ENCODE measurements at places on chromosomes 13 and 19.
A peak's percentile ranks its signal among the peaks of the same experiment; 100 is the strongest.

DNA sequence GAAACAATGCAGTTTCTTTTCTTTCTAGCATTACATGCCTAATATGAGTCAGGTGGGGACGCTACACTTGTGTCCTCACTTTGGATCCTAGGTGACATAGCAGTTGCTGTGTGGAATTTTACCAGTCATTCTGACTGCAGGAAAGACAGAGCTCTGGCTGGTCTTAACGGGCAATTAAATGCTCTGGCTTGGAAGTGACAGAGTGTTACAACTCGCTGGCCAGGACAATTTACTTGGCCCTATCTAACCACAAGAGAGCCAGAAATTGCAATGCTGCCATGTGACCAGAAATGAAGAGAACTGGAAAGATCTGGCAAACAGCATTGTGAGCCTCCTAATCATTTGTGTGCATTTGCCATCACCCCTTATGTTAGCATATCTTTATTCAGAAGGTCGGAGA is 351.1 kb downstream of the DCT start:
- H3K4me1 ChIP-seq, result no peaks in the 10 kb centered on the region
- DNase-seq, result peak; percentile 43
- H3K27ac ChIP-seq, result no peak overlapping the region
- no peak overlapping the region for H3K4me3 ChIP-seq
- no peaks in the 10 kb centered on the region for H3K36me3 ChIP-seq

DNA sequence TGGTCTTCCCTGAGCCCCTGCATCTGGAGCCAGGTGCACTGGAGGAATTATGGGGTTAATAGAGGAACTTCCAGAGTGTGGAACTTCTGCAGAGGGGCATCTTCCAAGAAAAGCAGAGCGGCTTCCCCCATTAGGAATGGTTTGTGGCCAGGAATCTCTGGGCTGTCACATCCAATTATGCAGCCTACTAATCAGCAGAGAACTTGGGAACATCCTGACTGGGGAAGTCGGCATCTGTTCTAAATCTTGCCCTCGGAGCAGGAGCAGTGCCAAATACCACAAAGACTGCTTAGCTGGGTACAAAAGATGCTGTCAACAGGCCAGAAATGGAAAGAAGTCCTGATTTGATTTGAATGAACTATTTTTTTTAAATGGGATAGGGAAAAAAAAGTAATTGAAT is 435.1 kb downstream of the ZNF536 start:
- no peak overlapping the region for H3K27ac ChIP-seq
- H3K27me3 ChIP-seq, result no peaks in the 10 kb centered on the region
- no peaks in the 10 kb centered on the region for H3K36me3 ChIP-seq
- peak; percentile 14 for DNase-seq

- no peak overlapping the region for H3K27ac ChIP-seq
- no peak overlapping the region for H3K4me3 ChIP-seq
- H3K36me3 ChIP-seq, result peaks cover 24% of the 10 kb centered on the region
- H3K4me1 ChIP-seq, result peaks cover 64% of the 10 kb centered on the region
- DNase-seq, result no peak
- H3K27me3 ChIP-seq, result no peaks in the 10 kb centered on the region
Observed at GRCh38 chr19:5032101-5032967, 63.4 kb downstream of the KDM4B start.

- no peaks in the 10 kb centered on the region for H3K36me3 ChIP-seq
- H3K4me1 ChIP-seq, result peaks cover 10% of the 10 kb centered on the region
- no peak overlapping the region for H3K4me3 ChIP-seq
- no peak overlapping the region for H3K27ac ChIP-seq
- no peaks in the 10 kb centered on the region for H3K27me3 ChIP-seq
Observed at GRCh38 chr13:22082030-22082429, 411.2 kb downstream of the FGF9 start.

DNA sequence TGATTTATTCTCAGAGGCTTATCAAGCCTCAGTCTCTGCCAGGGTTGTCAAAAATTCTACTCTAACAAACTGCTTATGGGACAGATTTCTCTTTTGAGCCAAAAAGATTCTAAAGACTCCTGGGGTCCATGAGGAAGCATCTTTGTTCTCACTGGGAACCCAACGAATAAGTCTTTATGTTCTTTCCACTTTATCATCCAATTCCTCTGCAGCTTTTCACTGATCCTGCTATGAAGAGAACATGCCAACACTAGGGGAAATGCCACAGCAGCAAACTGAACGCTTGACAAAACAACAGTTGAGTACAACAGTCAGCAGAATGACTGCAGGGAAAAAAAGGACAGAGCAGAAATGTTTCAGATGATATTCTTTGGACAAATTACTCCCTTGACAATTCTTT is 22.2 kb downstream of the DCLK1 start:
- peaks cover 15% of the 10 kb centered on the region for H3K36me3 ChIP-seq
- peaks cover 2% of the 10 kb centered on the region for H3K4me1 ChIP-seq
- no peak for DNase-seq

DNA sequence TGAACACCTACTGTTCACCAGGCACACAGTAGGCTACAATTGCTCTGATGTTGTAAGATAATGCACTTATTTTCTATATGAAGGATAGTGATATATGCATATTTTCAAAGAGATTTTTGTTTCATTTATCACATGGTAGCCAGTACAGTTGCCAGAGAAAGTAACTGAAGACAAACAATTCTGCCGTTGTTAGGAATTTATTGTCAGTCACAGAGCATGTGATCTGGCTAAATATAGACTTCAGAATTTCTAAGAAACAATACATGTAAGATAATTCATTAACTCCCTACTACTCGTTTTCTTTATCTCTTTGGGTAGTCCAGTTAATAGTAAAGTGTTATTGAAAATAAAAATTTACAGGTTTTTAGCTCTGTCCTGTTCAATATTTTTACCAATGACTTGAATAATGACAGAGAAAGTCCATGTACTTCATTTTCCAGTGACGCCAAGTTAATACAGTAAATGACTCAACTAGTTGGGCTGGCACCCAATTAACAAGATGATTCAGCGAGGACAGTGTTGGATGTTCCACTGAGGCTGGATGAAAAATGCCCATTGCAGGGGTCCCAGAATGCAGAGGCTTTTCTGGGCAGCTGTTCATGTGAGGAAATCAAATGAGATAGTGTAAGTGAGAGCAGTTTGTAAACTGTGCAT is 35.6 kb downstream of the GJA3 start:
- H3K4me3 ChIP-seq, result no peak overlapping the region
- H3K27me3 ChIP-seq, result peaks cover 31% of the 10 kb centered on the region
- no peak overlapping the region for H3K27ac ChIP-seq
- H3K36me3 ChIP-seq, result no peaks in the 10 kb centered on the region

GRCh38 chr19:9757544-9758501 is 10.7 kb downstream of the ZNF846 start:
- no peak for DNase-seq
- H3K4me3 ChIP-seq, result no peak overlapping the region
- peaks cover 29% of the 10 kb centered on the region for H3K36me3 ChIP-seq
- no peaks in the 10 kb centered on the region for H3K27me3 ChIP-seq
- no peak overlapping the region for H3K27ac ChIP-seq

DNA sequence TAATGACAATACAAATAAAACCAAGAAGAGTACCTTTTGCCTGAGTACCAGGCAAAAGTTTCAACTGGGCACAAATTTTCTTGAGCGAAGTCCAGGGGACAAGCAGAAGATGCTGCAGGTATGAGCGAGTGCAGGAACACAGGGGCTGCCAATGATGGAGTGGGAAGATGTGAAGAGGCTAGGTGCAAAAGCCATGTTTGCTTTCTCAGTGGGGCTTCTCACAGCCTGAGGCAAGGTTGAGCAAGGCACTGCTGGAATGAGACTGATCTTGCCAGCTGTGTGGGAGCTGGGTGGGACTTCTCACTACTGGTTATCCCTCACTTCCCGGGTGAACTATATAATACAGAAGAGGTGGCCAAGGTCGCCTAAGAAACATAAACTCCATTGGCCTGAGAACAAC is 1200.7 kb downstream of the SLITRK1 start:
- no peaks in the 10 kb centered on the region for H3K27me3 ChIP-seq
- no peak for DNase-seq
- no peak overlapping the region for H3K27ac ChIP-seq
- H3K4me3 ChIP-seq, result no peak overlapping the region
- H3K36me3 ChIP-seq, result no peaks in the 10 kb centered on the region

DNA sequence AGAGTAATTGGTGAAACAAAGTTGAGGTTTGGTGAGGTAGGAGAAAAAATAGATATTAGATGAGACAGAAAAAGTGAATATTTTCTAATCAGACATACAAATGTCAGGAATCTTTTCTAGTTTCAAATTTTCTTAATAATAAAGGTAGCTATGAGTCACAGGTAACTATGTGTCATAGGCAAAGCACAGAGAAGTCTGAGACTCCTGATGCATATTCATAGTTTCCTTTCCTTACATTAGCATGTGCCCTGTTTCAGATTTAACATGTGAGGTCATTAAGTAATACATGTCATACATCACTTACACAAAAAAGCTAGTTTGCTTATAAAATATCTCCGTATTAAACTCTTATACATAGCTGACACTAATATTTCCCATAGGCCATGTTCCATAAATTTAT is 1141.3 kb upstream of the PCDH20 start:
- DNase-seq, result no peak
- H3K36me3 ChIP-seq, result no peaks in the 10 kb centered on the region
- no peaks in the 10 kb centered on the region for H3K27me3 ChIP-seq
- no peak overlapping the region for H3K27ac ChIP-seq
- H3K4me1 ChIP-seq, result no peaks in the 10 kb centered on the region

DNA sequence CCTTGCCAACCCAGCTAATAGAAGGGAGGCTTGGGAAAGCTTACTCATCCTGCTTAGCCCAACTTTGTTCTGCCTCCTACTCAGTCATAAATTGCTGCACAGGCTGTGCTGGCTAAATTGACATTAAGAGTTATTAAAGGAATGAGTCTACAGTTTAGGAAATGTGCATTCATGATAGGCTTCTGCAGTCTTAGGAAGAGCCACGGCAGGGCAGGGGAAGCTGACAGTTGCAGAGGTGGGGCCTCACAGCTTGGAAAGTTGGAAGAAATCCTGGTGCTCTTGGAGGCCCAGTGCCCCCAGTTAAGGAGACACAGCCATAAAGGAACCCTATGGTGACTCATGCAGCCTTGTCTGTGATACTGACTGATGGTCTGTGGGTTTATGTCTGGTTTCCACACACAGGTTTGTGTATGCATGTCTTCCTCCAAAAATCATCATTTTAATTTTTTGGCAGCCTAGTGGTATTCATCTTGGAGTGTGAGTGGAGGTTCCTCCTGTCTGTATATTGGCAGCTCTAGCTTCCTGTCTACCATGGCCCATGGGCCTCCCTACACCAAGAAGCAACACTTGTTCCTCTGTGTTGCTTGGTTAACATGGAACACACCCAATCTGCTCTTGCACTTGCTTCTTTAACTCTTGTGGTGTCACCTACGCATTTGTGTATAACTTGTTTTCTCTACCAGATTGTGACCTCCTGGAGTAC is 135.0 kb upstream of the KL start:
- H3K36me3 ChIP-seq, result no peaks in the 10 kb centered on the region
- H3K4me3 ChIP-seq, result no peak overlapping the region
- H3K27me3 ChIP-seq, result no peaks in the 10 kb centered on the region
- DNase-seq, result peak; percentile 90
- H3K27ac ChIP-seq, result peak overlapping the region; percentile 32
- peaks cover 25% of the 10 kb centered on the region for H3K4me1 ChIP-seq

- DNase-seq, result no peak
- no peak overlapping the region for H3K27ac ChIP-seq
- H3K4me3 ChIP-seq, result no peak overlapping the region
- no peaks in the 10 kb centered on the region for H3K36me3 ChIP-seq
- H3K4me1 ChIP-seq, result no peaks in the 10 kb centered on the region
- H3K27me3 ChIP-seq, result peaks cover 2% of the 10 kb centered on the region
Observed at GRCh38 chr19:32061315-32061714, 284.1 kb upstream of the ZNF507 start.

DNA sequence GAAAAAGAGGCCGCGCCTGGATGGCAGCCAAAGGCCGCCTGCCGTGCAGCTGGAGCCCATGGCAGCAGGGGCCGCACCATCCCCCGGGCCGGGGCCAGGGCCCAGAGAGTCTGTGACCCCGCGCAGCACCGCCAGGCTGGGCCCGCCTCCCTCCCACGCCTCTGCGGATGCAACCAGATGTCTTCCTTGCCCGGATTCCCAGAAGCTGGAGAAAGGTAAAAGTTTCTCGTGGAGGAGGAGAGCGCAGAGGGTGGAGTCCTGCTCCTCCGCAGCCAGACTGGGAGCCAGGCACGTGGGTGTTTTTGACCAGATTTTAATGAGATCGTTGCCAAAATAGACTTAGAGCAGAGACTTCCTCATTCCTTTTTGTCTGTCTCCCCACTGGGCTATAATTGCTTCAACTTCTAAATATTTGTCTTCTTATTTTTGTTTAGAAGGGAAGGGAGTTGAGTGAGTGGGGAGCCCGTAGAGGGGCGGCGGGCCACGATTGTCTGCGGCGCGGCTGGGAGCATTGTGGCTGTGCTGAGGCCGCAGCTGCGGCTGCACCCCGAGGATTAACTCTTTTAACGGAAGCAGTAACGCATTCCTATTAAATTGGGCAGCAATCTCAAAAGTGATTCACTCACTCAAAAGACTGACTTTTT is 22.8 kb upstream of the NDUFS7 start:
- peak overlapping the region; percentile 50 for H3K27ac ChIP-seq
- peak; percentile 92 for DNase-seq
- H3K27me3 ChIP-seq, result no peaks in the 10 kb centered on the region
- peaks cover 69% of the 10 kb centered on the region for H3K36me3 ChIP-seq
- H3K4me1 ChIP-seq, result peaks cover 47% of the 10 kb centered on the region
- peak overlapping the region; percentile 21 for H3K4me3 ChIP-seq

DNA sequence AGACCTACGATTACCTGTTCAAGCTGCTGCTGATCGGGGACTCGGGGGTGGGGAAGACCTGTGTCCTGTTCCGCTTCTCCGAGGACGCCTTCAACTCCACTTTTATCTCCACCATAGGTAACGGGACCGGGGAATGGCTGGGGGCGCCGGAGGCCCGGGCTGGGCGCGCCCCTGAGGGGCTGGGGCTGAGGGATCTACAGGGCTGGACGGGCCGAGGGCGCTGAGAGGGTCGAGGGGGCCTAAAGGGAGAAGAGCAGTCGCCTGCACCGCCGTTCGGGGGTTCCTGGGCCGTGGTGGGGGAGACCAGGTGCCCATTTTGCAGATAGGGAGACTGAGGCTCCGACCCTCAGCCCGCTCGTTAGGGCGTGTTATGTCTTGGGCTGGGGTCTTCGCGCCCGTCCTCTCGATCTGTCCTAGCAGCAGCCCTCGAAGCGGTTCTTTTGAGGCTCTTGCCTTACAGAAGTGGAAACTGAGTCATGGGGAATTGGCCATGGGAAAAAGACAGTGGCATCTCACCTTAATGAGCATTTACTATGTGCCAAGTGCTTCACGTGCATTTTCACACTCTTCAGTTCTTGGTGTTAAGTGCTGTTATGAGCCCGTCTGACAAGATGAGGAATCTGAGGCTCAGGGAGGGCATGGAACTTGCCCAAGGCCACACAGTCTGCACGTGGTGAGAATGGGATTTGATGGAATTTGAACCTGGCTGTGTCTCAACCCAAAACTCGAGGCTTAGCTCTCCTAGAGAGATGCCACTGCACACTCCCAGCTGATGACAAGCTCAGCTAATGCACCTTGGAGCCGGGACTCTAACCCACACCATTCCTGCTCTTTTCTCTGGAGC is 442 bp downstream of the RAB8A start:
- no peaks in the 10 kb centered on the region for H3K27me3 ChIP-seq
- peaks cover 16% of the 10 kb centered on the region for H3K4me1 ChIP-seq
- peaks cover 13% of the 10 kb centered on the region for H3K36me3 ChIP-seq

- no peaks in the 10 kb centered on the region for H3K36me3 ChIP-seq
- no peak overlapping the region for H3K27ac ChIP-seq
- no peak overlapping the region for H3K4me3 ChIP-seq
Observed at GRCh38 chr13:40330950-40331349, 335.5 kb downstream of the FOXO1 start.

- H3K27me3 ChIP-seq, result no peaks in the 10 kb centered on the region
- no peak for DNase-seq
- H3K4me3 ChIP-seq, result no peak overlapping the region
- H3K4me1 ChIP-seq, result no peaks in the 10 kb centered on the region
Observed at GRCh38 chr13:107395927-107396662, 819.2 kb downstream of the LIG4 start.

Measured in muscle of leg (tissue), 16 donors.